ENCODE measurements at places on chromosomes 16 and 17. TPM values are rescaled to one million over a fixed set of nuclear protein-coding genes. Genes with fewer than 3 reads are reported as not detected.

OMG gene
- not detected for total RNA-seq

MAPT gene
- 0.59 TPM for total RNA-seq

CPPED1 gene
- total RNA-seq = 12.5 TPM

LPCAT2 gene
- 62.1 TPM for total RNA-seq

P2RX5 gene
- 14.9 TPM for total RNA-seq

ELOB gene
- 642 TPM for total RNA-seq

DNA sequence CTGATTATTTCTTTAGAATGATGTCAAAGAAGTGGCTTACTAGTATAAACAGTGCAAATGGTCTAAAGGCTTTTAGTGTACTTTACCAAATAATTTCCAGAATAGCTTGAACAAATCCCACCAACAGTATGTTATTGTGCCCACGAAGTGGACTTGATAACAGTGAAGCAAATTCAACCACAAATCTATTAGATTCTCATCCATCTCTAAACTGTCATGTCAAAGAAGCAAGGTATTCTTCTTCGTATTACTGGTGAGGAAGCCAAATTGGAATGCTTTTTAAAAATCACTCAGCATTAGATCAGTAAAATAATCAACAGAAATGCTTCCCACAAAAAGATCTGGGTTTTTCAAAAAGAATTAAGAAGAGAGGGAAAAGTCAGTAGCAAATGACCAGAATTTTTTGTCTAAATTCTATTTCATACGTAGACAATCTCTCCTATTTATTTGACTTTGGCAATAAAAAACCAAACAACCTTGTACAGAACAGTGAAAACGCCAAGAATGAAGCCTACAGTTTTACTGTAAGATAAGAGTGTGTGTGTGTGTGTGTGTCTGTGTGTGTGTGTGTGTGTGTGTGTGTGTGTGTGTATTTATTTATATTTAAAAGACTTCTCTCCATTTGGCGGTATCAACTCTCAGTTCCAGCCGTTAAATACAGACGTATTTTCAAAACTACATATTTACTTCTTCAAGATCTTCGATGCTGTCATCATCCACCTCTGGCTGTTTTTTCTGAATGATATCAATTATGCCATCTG is 114.6 kb downstream of the CYB561 start:
- no peaks in the 10 kb centered on the region for H3K4me1 ChIP-seq
- H3K36me3 ChIP-seq = no peaks in the 10 kb centered on the region
- H3K4me3 ChIP-seq = no peak overlapping the region
- no peaks in the 10 kb centered on the region for H3K27me3 ChIP-seq

DNA sequence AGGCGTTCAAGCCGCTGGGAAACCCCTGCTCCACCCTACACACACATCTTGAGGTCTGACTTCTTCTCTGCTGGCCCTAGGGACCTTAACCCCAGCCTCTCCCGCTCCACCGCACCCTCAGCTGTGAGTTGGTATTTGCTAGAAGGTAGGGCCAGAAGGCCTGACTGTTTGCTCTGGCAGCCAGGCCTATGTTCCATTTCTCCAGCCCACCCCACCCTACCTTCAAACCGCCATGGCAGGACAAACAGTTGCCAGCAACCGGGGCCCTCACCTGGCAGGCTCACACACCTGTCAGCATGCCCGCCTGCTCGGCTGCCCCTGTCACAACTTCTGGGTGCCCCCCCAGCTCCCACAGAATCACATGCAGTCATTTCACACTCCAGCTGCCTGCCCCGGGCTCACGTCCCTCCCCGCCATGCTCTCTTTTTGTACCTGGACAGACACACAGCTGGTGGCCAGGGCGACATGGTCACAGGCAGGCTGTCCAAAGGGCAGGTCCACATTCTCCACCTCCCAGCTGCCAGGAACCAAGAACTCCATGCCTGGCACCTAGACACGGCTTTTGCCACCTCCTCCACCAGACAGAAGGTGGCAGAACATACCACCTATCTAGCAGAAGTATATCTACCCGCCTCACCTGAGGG is 2.6 kb upstream of the ATP2A3 start:
- H3K27me3 ChIP-seq = no peaks in the 10 kb centered on the region
- H3K27ac ChIP-seq = no peak overlapping the region
- H3K36me3 ChIP-seq = no peaks in the 10 kb centered on the region
- H3K4me1 ChIP-seq = peaks cover 6% of the 10 kb centered on the region
- no peak for DNase-seq

GRCh38 chr17:42251115-42251514 is 25.1 kb downstream of the STAT5B start:
- no peak overlapping the region for H3K4me3 ChIP-seq
- peaks cover 93% of the 10 kb centered on the region for H3K4me1 ChIP-seq
- H3K27me3 ChIP-seq = no peaks in the 10 kb centered on the region
- peak overlapping the region; percentile 100 for H3K27ac ChIP-seq
- no peaks in the 10 kb centered on the region for H3K36me3 ChIP-seq

DNA sequence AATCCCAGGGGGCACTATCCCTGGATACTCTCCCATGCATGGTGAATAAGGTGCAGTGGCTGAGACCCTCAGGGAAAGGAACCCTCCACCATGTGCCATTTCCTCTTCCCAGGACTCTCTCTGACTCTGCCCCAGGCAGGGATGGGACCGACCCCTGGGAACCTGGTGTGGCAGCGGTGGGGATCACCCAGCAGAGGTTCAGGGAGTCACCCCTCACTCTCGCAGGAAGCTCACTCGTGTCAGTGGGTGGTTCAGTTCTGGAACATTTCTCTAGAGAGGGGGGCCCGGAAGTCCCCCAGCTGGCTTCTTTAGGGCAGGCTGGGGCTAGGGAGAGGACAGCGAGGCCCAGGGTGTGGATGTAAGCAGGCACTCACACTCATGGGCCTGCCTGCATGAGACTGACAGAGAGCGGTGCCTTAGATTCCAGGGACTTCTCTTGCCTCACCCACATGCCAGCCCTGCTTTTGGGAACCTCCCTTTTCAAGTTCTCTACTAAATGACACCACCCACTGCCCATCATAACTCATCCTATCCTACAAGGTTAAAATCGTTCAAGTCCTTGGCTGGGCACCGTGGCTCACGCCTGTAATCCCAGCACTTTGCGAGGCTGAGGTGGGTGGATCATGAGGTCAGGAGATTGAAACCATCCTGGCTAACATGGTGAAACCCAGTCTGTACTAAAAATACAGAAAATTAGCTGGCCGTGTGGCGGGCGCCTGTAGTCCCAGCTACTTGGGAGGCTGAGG is 109.7 kb upstream of the SDK2 start:
- no peaks in the 10 kb centered on the region for H3K36me3 ChIP-seq
- H3K27ac ChIP-seq = no peak overlapping the region
- no peak overlapping the region for H3K4me3 ChIP-seq

- DNase-seq = no peak
- no peak overlapping the region for H3K27ac ChIP-seq
- no peaks in the 10 kb centered on the region for H3K4me1 ChIP-seq
- H3K27me3 ChIP-seq = no peaks in the 10 kb centered on the region
- no peak overlapping the region for H3K4me3 ChIP-seq
- H3K36me3 ChIP-seq = no peaks in the 10 kb centered on the region
These were observed 10.9 kb downstream of the CTRB2 start for GRCh38 chr16:75195811-75196790.

DNA sequence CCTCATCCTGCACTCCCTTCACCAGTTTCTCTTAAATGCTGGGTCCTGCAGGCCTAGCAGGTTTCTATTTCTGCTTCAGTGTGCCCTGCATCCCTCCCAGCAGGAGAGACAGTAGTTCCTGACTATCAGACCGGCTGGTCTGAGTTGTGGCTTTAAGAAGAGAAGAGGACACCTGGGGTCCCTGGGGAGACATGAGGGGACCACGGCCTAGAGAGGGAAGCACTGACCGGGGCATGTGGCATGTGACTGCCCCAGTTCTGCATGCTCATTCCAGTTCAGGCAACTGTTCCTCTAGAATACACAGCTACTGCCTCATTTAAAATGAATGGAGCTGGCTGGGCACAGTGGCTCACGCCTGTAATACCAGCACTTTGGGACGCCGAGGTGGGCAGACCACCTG is 61.3 kb downstream of the GPRC5B start:
- H3K27ac ChIP-seq = no peak overlapping the region
- DNase-seq = no peak
- H3K36me3 ChIP-seq = no peaks in the 10 kb centered on the region
- H3K4me1 ChIP-seq = no peaks in the 10 kb centered on the region
- no peaks in the 10 kb centered on the region for H3K27me3 ChIP-seq

- H3K27ac ChIP-seq = no peak overlapping the region
- no peak for DNase-seq
- no peaks in the 10 kb centered on the region for H3K36me3 ChIP-seq
- H3K4me3 ChIP-seq = no peak overlapping the region
- peaks cover 4% of the 10 kb centered on the region for H3K4me1 ChIP-seq
These were observed 42.4 kb upstream of the NUDT7 start for GRCh38 chr16:77679901-77680300.

DNA sequence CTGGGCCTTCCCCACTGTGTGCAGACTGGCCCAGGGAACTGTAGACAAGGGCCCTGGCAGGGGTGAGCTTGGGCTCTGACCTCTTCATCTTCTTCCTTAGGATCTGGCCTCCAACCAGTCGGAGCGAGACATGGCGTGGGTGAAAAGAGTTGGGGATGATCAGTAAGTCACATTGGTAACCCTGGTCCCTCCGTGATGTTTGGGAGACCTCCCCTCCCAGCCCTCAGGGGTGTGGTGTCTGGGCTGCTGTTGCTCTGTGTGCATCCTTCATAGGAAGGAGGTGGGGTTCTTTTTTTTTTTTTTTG is 5.5 kb downstream of the TBKBP1 start:
- no peaks in the 10 kb centered on the region for H3K27me3 ChIP-seq
- no peak overlapping the region for H3K4me3 ChIP-seq
- no peaks in the 10 kb centered on the region for H3K36me3 ChIP-seq
- H3K4me1 ChIP-seq = peaks cover 6% of the 10 kb centered on the region
- no peak overlapping the region for H3K27ac ChIP-seq
- DNase-seq = no peak

DNA sequence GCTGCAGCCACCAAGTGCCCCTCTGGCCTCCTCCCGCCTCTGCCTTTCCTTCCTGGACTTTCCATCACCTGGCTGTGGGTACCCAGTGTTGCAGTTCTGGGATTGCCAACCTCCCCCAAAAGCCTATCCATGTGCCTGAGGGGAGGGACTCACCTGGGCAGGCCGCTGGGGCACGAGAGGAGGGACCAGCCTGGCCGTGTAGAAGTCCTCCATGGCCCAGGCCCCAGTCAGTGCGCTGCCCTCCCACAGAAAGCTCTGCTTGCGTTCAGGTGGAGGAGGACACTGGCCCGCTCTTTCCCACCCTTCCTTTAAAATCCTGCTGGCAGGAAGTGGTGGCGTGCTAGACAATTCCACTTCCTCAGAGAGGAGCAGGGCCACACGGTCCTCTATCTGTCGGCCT is 14.2 kb downstream of the SLX4 start:
- H3K27ac ChIP-seq = no peak overlapping the region
- DNase-seq = no peak
- H3K4me1 ChIP-seq = no peaks in the 10 kb centered on the region
- no peak overlapping the region for H3K4me3 ChIP-seq

- no peak overlapping the region for H3K4me3 ChIP-seq
- H3K27me3 ChIP-seq = no peaks in the 10 kb centered on the region
- H3K4me1 ChIP-seq = peaks cover 55% of the 10 kb centered on the region
- no peak for DNase-seq
- peak overlapping the region; percentile 59 for H3K27ac ChIP-seq
These were observed 13.9 kb upstream of the LPCAT2 start for GRCh38 chr16:55494994-55495421.

DNA sequence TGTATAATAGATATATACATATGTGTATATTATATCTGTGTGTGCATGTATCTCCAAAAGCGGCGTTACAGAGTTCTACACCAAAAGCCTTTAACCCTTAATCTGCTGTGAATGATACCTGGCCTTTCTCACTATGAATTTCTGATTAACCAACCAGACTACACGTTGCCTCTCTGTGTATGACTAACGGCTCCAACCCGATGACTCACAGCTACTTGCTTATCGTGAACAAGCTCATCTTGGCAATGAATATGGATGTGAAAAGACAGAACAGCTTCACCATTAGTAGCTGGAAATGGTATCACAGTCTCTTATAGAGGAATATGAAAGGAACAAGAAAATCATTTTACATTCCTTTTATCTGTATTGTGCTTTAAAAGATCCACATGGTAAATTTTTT is 23.8 kb upstream of the ARHGAP44 start:
- no peaks in the 10 kb centered on the region for H3K36me3 ChIP-seq
- no peak for DNase-seq
- no peak overlapping the region for H3K27ac ChIP-seq
- H3K4me3 ChIP-seq = no peak overlapping the region
- H3K4me1 ChIP-seq = no peaks in the 10 kb centered on the region

DNA sequence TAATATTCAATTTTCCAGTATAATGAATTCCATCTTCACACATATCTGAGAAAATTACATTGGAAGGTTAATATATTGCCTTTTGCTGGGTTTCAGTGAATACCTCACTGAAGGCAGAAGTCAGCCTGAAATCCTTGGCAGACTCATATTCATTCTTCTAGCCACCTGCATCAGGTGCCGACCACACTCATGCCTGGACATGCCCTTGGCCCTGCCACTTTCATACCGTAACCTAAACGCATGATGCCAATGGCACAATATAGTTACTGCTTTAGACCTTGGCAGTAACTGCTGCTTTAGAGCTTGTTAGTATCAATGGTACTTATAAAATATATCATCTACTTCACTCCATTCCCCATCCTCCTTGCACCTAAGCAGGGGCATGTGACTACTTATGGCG is 817.6 kb upstream of the CDH8 start:
- no peak for DNase-seq
- H3K4me1 ChIP-seq = no peaks in the 10 kb centered on the region
- no peak overlapping the region for H3K4me3 ChIP-seq
- no peaks in the 10 kb centered on the region for H3K36me3 ChIP-seq

- no peak overlapping the region for H3K27ac ChIP-seq
- no peaks in the 10 kb centered on the region for H3K27me3 ChIP-seq
- H3K36me3 ChIP-seq = peaks cover 31% of the 10 kb centered on the region
These were observed 21.1 kb downstream of the IST1 start for GRCh38 chr16:71916397-71916920.

- no peak for DNase-seq
- no peaks in the 10 kb centered on the region for H3K27me3 ChIP-seq
- H3K4me1 ChIP-seq = peaks cover 25% of the 10 kb centered on the region
- H3K4me3 ChIP-seq = no peak overlapping the region
- H3K27ac ChIP-seq = no peak overlapping the region
These were observed 76.0 kb downstream of the CMIP start for GRCh38 chr16:81520560-81521135.

- no peak overlapping the region for H3K27ac ChIP-seq
- no peaks in the 10 kb centered on the region for H3K36me3 ChIP-seq
- DNase-seq = no peak
- no peaks in the 10 kb centered on the region for H3K4me1 ChIP-seq
These were observed 255.6 kb upstream of the HSBP1 start for GRCh38 chr16:83552228-83552627.

- H3K4me3 ChIP-seq = no peak overlapping the region
- H3K36me3 ChIP-seq = no peaks in the 10 kb centered on the region
- peaks cover 13% of the 10 kb centered on the region for H3K27me3 ChIP-seq
- no peak for DNase-seq
- no peak overlapping the region for H3K27ac ChIP-seq
These were observed 331.5 kb downstream of the HAPSTR1 start for GRCh38 chr16:9422762-9423513.
